ENCODE measurements at places on chromosomes 2 and 18. TPM values are rescaled to one million over a fixed set of nuclear protein-coding genes. Genes with fewer than 3 reads are reported as not detected.
A peak's percentile ranks its signal among the peaks of the same experiment; 100 is the strongest.

DNA sequence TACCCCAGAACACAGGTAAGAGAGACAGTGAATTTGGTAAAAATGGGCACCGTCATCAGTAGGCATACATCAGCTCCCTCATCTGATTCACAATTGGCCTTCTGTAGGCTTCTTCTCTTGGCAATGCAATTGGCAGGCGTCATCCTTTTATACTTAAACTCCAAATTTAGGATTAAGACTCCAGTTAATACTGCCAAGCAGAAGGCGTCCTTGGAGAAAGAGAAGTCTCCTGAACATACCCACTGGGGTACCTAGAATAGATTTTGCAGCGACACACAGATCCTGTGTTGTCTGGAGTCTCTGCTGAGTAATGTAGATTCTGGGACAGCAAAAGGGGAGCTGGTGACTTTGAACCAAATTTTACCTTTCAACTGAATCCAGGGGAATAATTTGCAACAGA lies 592 bp upstream of the METAP1D start:
- H3K27ac ChIP-seq = no peak overlapping the region
- peak overlapping the region; percentile 94 for H3K4me3 ChIP-seq
- DNase-seq = no peak
- H3K36me3 ChIP-seq = no peaks in the 10 kb centered on the region

DNA sequence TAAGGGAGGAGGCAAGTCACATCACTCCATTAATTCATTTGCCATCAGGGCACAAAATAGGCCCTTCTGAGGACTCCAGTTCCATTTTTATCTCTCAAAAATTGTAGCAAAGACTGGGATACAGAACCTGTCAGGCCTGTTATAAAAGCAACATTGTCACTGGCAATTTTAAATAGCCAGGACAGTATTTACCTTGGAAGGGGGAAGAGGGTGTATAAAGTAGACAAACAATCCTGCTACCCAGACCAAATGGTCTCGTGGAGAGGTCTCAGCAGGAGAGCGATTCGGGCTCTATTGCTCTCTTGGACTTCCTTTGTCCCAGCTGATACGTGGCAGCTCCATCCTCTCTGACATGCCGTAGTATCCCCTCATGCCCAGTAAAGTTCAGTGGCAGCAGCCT lies 740.3 kb upstream of the HS6ST1 start:
- H3K4me1 ChIP-seq = peaks cover 22% of the 10 kb centered on the region
- H3K36me3 ChIP-seq = no peaks in the 10 kb centered on the region
- no peak overlapping the region for H3K4me3 ChIP-seq
- H3K27me3 ChIP-seq = no peaks in the 10 kb centered on the region
- no peak for DNase-seq

POLR1B gene
- total RNA-seq = 39.9 TPM

DNA sequence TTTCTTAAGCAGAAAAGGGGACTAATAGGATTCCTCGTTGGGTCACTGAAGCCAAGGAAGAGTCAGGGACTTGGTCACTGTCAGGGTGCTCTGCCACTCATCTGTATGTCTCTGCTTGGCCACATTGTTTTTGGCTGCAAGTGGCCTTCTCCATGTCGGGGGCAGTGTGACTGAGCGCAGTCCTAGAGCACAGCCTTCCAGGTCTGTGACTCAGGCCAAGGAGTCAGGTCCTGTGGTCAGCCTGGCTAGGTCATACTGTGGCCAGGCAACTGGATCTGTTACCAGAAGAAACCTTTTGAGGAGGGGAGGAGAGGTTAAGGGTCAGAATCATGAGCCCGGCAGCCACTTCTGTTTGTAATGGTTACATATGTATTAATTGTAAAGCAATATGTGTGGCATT lies 61.3 kb downstream of the GALNT1 start:
- H3K4me1 ChIP-seq = no peaks in the 10 kb centered on the region
- H3K4me3 ChIP-seq = no peak overlapping the region
- no peak for DNase-seq
- H3K27me3 ChIP-seq = no peaks in the 10 kb centered on the region

- no peak for DNase-seq
- H3K36me3 ChIP-seq = peaks cover 6% of the 10 kb centered on the region
- no peaks in the 10 kb centered on the region for H3K27me3 ChIP-seq
- H3K27ac ChIP-seq = no peak overlapping the region
- H3K4me1 ChIP-seq = no peaks in the 10 kb centered on the region
Observed at GRCh38 chr18:23487738-23488570, 15.4 kb upstream of the RMC1 start.

CROCC2 gene
- total RNA-seq = not detected

TMEM17 gene
- 4.0 TPM for total RNA-seq

- no peak for DNase-seq
- H3K4me3 ChIP-seq = no peak overlapping the region
- H3K36me3 ChIP-seq = no peaks in the 10 kb centered on the region
Observed at GRCh38 chr2:223062396-223062795, 10.4 kb downstream of the KCNE4 start.

IL1RN gene
- not detected for total RNA-seq

GATA6 gene
- total RNA-seq = not detected

LRATD1 gene
- 3.6 TPM for total RNA-seq

- peak overlapping the region; percentile 72 for H3K4me3 ChIP-seq
- H3K27me3 ChIP-seq = no peaks in the 10 kb centered on the region
- H3K4me1 ChIP-seq = peaks cover 17% of the 10 kb centered on the region
- no peak overlapping the region for H3K27ac ChIP-seq
- H3K36me3 ChIP-seq = peaks cover 7% of the 10 kb centered on the region
Observed at GRCh38 chr2:219569041-219569440, 2.3 kb downstream of the OBSL1 start.

- H3K4me1 ChIP-seq = peaks cover 28% of the 10 kb centered on the region
- no peaks in the 10 kb centered on the region for H3K27me3 ChIP-seq
- H3K27ac ChIP-seq = no peak overlapping the region
- DNase-seq = no peak
- H3K36me3 ChIP-seq = peaks cover 3% of the 10 kb centered on the region
Observed at GRCh38 chr2:85221067-85221691, 88.0 kb downstream of the TCF7L1 start.

- no peak overlapping the region for H3K27ac ChIP-seq
- peaks cover 5% of the 10 kb centered on the region for H3K36me3 ChIP-seq
- H3K4me1 ChIP-seq = no peaks in the 10 kb centered on the region
Observed at GRCh38 chr2:226892729-226893128, 56.9 kb downstream of the RHBDD1 start.

DNA sequence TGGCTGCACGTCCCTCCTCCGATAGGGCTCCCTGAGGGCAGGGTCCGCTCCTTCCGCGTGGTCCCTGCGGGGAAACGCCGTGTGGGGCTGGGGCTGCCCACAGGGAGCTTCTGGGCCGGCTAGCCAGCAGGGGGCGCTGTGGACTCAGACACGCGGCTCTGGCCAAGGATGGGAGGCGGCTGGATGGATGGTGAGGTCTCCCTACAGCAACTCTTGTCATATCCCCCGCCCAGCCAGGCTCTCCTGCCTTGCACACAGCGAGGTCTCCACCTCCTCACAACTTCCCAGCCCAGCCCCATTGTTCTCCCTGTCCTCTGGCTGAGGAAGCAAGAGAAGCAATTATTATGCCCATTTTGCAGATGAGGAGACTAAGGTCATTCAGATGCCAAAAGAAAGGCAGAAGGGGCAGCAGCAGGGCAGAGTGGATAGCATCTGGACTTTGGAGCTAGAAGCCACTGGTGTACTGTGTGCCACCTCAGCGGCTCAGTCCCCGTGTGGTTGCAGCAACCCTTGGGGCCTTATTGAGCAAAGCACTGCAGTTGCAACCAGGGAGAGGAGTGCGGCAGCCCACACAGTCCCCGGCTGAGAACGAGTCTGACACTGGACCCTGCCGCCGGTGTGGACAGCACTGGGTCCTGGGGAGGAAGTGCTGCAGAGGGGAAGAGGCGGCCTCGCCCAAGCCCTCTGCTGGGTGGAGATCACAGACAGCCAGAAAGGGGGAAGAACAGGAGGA lies 99.0 kb downstream of the ZFP36L2 start:
- H3K27ac ChIP-seq = peak overlapping the region; percentile 50
- peaks cover 49% of the 10 kb centered on the region for H3K4me1 ChIP-seq
- no peaks in the 10 kb centered on the region for H3K27me3 ChIP-seq
- no peak overlapping the region for H3K4me3 ChIP-seq

DNA sequence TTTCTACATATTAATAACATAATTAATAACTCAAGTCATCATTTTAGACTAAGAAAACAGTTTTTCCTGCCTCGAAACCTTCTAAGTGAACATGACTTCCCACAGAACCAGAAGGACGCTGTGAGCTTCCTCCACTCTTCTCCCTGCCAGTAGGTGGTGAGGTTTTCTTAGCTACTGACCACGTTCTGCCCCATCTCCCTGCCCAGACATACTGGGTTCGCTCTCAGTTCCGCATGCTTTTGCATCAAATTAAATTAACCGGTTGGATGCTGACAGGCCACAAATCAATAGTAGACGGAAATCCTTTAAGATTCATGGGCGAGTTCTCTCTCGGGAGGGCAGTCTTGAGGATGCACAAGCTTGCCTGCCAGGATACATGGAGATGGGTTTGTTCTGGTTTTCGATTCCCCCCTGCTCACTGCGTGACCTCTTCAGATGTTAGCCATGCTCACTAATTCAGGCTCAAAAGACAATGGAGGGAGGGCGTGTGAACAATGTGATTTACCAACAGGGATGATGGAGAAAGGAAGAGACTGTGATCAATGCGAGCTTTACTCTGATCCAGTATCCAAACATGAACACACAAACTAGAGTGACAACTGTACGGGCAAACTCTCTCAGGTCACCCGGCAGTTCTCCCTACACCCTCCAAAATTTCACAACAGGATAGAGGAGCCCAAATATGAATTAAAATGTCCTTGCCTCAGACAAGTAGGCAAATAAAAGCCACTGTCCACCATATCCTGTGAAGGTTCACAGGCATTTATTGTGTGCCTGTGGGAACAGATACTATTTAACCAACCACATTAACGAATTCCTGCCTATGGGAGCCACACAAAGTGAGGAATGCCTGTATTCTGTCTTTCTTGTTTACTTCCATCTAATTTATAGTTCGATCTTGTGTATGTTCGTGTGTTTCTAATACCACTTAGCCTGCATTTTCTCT lies 375.7 kb downstream of the EIPR1 start:
- no peak overlapping the region for H3K4me3 ChIP-seq
- H3K27ac ChIP-seq = no peak overlapping the region
- DNase-seq = no peak
- H3K4me1 ChIP-seq = peaks cover 13% of the 10 kb centered on the region
- peaks cover 2% of the 10 kb centered on the region for H3K27me3 ChIP-seq
- no peaks in the 10 kb centered on the region for H3K36me3 ChIP-seq

Measured in neural crest cell (in vitro differentiated cells).